GM13977 (cell line): ENCODE measurements at places on chromosomes 12 and 14.

DNA sequence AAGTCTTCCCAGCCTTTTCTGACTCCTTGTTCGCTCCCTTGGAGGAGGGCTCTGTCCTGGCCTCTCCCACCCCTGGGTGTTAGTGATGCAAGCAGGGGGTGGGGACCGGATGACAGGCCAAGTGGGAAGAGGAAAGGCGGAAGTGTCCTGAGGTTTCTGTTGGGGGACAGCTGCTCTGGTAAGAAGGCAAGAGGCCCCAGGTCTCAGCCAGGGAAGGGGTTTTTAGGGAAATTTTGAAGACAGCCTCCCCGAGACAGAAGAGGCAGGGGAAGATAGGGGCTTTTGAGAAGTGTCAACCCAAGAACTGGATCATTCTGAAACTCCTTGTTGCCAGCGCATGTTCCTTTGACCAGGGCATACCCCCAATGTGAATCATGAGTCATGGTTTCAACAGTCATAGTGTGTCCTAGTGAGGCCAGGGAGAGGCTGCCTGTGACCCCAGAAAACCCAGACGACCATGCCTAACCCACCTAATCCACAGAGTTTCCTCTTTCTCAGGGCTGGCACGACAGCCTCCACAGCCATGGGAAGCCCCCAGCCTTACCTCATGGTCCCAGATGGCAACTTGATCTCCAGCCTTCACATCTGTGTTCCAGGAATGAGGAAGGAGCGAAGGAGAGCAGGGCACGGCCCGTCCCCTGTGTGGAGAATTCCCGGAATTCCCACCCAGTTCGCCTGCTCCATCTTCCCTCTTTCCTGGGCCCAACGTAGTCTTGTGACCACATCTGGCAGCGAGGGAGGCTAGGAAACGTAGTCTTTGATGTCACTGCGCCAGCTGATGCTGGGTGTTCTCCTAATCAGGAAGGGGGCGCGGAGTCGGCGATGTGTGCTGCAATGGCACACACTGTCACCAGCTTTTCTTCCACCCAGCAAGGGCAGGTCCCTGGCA, 4.9 kb upstream of the GPR132 start:
- DNase-seq = peak; percentile 91

GRCh38 chr14:72315714-72316113, 383.5 kb downstream of the RGS6 start:
- DNase-seq = no peak

GRCh38 chr14:61397615-61398014, 76.2 kb downstream of the PRKCH start:
- DNase-seq = no peak

- no peak for DNase-seq
Observed at GRCh38 chr14:98962118-98962517, 309.9 kb downstream of the BCL11B start.

- no peak for DNase-seq
Observed at GRCh38 chr14:37997017-37997416, 210.7 kb upstream of the SSTR1 start.

DNA sequence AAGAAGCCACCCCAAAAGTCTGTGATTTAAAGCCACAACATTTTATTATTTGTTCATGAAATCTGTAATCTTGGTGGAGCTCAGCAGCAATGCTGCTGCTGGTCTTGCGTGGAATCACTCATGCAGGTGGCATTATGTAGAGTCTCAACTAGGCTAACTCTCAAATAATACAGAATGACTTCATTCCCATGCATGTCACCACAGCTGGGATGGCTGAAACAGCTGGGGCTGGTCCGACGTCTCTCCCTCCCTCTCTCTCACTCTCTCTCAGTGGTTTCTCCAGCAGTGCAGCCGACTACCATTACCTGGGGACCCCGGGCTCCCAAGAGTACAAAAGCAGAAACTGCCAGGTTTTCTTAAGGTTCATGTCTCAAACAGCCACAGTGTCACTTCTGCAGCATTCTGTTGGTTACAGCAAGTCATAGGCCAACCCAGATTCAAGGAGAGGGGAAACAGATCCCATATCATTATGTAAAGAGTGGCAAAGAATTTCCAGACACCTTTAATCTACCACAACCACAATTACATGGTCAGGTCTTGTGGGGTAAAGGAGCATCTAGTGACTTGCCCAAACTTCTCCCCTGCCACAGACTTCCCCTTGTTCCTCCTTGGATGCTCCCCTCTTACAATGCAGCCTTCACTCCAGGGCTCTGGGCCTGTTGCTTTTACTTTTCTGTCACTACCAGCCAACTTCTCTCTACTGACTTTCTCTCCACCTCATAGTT, 192.0 kb upstream of the HMGA2 start:
- DNase-seq = no peak
